ENCODE measurements at places on chromosomes 1 and 21. TPM values are rescaled to one million over a fixed set of nuclear protein-coding genes. Genes with fewer than 3 reads are reported as not detected.

The VANGL2 gene
- 0.08 TPM for total RNA-seq

The PLPPR5 gene
- total RNA-seq, result not detected

- DNase-seq, result no peak
These were observed 3.4 kb downstream of the PTTG1IP start for GRCh38 chr21:44869781-44870747.

GRCh38 chr1:190413142-190413541 is 64.5 kb downstream of the BRINP3 start:
- DNase-seq, result no peak

The OR2T11 gene
- not detected for total RNA-seq

DNA sequence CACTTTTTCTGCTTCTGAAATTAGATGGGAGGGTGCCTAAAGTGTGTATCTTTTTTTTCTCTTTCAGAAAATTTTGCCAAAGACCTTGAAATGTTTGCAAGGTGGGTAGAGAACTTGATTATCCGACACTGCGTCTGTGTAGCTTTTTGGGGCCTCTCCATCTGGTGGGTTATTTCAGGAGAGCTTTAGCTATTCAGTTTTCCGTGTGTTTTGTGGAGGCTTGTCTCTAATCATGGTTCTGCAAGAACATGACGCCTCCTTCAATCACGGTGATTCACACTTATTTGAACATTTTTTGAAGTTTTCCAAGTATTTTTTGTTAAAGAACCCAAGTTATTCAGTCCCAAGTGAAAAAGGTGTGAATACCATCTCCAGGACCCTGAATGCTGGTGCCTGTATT is 4.4 kb downstream of the CENPS start:
- no peak for DNase-seq

- DNase-seq, result no peak
These were observed 1.2 kb downstream of the S100A10 start for GRCh38 chr1:151992303-151993083.

GRCh38 chr1:107979088-107979487 is 14.1 kb upstream of the VAV3 start:
- no peak for DNase-seq

- DNase-seq, result no peak
These were observed 22.4 kb upstream of the KCNA2 start for GRCh38 chr1:110628323-110629105.

GRCh38 chr1:69172003-69173000 is 395.4 kb upstream of the LRRC7 start:
- DNase-seq, result no peak

The OR6N2 gene
- total RNA-seq, result not detected

DNA sequence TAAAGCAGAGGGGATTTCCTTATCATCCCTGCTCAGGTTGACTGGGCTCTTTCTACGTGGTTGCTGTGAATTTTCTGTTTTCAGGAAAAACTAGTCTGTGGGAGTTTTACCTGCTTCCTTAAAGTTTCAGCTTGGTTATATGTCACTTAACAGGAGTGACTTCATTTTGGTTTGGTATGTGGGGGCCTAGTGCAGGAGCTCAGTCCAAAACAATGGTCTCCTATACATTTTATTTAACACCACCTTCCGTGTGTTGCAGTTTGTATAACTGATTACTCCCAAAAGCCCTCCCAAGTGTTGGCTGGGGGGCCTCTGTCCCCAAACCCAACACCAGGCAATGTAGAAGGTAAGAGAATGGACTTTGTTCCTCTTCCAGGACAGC is 5.3 kb downstream of the IL23R start:
- no peak for DNase-seq

The KRTAP21-2 gene
- total RNA-seq, result not detected

- DNase-seq, result no peak
These were observed 168.6 kb downstream of the TRIM33 start for GRCh38 chr1:114342376-114342775.

- no peak for DNase-seq
These were observed 6.1 kb downstream of the PRDM15 start for GRCh38 chr21:41873005-41873404.

- no peak for DNase-seq
These were observed 8.8 kb upstream of the COL16A1 start for GRCh38 chr1:31712630-31713029.

GRCh38 chr1:220711056-220711809 is 21.1 kb downstream of the C1orf115 start:
- no peak for DNase-seq

The GCSAML gene
- 2.4 TPM for total RNA-seq

The HCRTR1 gene
- not detected for total RNA-seq

DNA sequence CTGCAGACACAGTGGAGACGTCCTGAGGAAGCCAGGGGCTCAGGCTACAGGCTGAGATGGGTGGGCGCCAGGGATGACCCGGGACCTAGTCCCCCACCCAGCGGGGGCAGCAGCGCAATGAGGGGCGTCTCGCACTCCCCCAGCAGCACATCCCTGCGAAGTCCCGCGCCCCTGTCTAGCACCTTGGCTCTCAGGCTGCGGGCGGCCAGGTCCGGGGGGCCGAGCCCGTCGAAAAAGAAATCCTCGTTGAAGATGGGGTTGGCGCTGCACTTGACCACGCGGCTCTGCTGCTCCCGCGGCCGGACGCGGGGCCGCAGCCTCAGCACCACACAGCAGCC is 1.8 kb downstream of the C2CD4D start:
- DNase-seq, result no peak

GRCh38 chr21:15549671-15550070 is 180.1 kb upstream of the USP25 start:
- DNase-seq, result no peak

DNA sequence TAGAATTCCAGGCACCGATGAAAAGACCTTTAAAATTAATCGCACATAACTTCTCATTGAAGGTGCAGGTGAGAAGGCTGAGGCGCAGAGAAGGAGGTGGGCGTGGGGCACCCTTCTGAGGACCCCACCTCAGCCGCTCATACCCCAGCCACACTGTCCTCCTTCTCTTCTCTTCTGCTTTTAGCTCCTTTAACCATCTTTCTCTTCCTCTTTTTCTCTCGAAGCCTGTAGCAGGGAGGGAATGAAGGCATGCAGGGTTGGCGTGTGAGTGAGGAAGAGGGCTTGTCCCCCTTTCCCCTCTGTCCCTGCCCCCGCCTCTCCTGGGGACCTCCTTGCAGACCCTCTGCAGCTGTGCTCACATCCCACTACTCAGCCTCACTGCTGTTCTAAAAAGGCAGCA is 57.8 kb upstream of the CACNA1E start:
- DNase-seq, result no peak

GRCh38 chr1:109827466-109827865 is 63.7 kb upstream of the EPS8L3 start:
- DNase-seq, result no peak

- DNase-seq, result no peak
These were observed 29.9 kb downstream of the PIK3C2B start for GRCh38 chr1:204464701-204465100.

DNA sequence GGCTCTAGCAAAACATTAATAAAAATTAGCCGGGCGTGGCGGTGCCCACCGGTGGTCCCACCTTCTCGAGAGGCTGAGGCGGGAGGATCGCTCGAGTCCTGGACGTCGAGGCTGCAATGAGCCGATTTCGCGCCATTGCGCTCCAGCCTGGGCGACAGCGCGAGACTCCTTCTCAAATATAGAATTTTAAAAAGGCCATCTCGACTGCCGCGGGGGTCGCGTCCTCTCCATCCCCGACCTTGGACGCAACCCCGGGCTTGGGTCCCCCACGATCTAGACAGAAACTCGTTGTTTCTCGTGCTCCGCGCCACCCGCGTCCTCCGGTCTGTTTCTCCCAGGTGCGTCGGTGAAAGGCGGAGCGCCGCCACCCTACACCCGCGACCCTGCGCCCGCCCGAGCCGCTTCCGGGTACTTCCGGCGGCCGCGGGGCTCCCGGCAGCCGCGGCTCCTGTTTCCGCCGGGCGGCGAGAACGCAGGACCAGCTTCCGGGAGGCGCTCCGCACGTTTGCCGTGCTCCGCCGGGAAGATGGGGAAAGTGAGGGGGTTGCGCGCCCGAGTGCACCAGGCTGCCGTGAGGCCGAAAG is at the start of gene SLX9:
Gene SLX9 (plus strand): TSS at position 498 of the 584 bp plus-strand sequence. CDS start 29 bp downstream, at position 527.
- peak; percentile 77 for DNase-seq

DNA sequence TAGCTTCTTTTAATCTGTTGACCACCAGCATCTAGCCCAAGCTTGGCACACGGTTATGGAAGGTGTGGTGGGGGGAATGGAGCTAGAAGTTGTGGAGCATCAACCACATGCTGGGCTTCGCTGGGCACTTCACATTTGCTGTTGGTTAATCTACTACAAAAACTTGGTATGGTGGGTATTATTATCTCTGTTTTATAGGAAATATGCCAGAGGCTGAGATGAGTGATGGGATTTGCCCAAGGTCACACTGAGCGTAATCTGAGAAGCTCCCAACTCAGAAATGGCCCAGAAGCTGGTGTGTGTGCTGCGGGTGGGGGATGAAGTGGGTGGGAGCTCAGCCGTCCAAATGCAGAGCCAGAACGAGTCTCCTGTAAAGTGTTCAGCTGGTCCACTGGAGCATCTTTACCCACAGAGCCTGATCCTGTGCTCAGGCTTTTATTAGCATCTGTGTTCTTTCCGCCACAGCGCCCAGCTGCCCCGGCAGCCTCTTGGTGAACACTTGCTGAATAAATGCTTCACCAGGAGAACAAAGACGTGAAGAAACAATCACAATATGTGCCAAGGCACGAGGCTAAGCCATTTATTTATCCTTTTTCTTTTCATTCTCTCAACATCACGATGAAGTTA is 98.6 kb upstream of the JUN start:
- no peak for DNase-seq

DNA sequence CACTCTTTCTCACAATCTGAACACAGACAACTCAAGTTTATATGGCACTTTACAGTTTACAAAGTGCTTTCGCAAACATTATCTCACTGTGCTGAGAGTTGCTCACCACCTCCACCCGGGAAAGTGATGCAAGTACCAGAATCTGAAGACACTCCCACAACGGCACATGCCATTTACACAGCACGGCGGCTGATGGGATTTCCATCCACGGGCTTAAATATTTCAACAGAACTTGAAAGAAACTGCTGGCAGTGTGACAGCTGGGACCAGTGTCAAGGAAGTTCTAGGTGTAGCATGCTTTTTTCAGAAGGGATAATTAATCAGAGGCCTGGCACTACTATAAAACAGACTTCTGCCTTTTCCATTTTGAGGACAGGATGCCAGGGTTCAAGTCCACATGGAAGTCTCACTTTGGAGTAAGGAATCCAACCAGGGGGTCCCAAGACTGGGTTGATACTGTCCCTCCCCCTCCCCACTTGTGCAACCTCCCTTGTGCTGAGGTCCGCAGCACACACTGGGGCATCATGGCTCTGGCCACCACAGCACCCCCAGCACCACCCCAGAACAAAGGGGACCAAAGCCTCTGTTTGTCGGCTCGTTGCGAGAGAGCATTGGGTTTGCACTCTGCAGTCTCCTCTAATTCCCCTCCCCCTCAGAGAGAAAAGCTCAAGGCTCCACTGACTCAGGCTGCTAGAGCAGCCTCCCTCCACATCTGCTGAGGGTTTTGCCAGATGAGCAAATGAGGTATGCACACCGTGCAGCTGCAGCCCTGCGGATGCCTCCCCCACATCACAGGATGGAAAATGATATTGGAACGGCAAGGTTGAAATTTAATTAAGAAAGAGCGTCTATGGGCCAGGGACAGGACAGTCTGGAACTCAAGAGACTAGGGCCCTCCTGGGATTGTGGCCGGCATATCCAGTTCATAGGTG is 154.9 kb downstream of the TGFBR3 start:
- no peak for DNase-seq

DNA sequence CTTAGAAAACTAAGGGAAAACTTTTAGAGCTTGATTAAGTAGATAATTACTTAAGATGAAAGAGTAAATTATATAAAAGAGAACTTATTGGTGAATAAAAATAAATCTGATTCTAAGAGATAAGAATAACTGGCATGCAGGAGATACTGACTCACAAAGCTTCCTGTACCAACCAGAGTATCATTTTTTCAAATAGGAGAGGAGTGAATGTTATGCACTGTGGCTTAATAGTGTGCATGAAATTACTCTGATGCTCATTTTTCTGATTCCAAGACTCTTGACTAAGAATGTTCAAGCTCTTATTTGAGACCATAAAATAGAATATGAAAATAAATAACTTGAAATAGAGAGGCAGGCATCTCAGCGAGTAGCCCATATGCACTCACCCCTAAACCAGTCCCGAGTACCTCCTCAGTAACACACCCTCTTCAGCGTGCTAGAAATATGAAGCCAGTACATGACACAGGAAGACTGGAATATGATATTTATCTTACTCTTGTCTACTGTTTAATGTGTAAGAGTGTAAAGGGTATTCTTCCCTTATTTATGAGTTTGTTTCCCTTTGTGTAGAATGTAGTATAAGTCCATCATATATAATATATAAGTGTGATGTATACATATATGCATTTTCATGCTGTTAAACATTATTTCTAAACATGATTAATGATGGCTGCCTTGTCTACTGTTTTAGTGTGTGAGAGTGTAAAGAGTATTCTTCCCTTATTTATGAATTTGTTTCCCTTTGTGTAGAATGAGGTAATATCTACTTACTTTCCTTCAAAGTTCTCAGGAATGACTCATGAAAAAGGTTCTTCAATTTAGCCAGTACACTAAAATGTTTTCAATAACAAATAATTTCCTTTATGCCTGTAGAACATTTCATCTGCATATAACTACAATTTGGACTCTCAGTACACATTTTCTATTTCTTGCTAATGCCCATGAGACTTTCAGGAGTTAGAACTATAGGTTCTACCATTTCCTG is 99.2 kb upstream of the PALMD start:
- DNase-seq, result no peak

GRCh38 chr1:44347280-44347679 is 7.8 kb downstream of the ERI3 start:
- no peak for DNase-seq

- no peak for DNase-seq
These were observed 17.3 kb upstream of the ABCG1 start for GRCh38 chr21:42201615-42202161.

GRCh38 chr1:82565546-82565945 is 764.8 kb downstream of the ADGRL2 start:
- no peak for DNase-seq

DNA sequence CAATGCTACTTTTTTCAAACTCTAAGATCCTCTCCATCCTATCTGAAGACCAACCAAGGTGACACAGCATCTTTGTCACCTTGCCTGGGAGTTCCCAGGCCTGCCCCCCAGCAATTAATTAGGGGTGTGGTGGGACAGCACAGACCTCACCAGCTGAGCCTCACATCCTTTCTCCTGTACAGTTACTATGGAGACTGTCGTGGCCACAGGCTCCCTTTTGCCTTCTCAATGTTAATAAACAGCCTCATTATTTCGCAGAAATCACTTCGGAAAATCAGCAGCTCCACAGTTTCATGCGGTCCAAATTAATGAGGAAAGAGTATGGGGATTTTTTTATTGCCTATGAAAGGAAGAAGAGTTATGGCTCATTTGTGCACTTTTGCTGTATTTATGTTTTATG is 378.3 kb downstream of the NPHP4 start:
- no peak for DNase-seq

DNA sequence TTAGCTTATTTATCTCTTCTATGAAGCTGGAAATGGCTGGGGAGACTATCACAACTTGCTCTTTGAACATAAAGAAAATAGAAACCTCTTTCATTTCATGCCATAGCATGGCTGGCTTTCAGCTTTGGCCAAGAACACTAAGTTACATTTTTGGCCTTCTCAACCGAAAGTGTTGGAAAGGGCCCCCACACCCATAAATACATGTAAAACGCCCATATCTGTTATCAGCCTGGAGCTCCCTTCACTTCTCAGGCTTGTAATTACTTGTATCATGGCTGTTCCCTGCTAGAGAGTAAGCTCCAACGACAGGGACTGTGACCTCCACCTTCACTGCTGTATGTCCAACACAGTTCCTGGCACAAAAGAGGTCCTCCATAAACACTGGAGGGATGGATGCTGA is 12.7 kb upstream of the EIF4G3 start:
- no peak for DNase-seq

GRCh38 chr21:35485364-35485763 is 436.3 kb upstream of the RUNX1 start:
- no peak for DNase-seq

The KNCN gene
- not detected for total RNA-seq

Data from activated T-cell treated with anti-CD3 and anti-CD28 coated beads, Interleukin-2, amount 50 U/mL, for 4 hours (primary cell).